ENCODE measurements at places on chromosomes 2 and 18.

- no peak for DNase-seq
Observed at GRCh38 chr2:228373191-228373590, 191.7 kb upstream of the SPHKAP start.

DNA sequence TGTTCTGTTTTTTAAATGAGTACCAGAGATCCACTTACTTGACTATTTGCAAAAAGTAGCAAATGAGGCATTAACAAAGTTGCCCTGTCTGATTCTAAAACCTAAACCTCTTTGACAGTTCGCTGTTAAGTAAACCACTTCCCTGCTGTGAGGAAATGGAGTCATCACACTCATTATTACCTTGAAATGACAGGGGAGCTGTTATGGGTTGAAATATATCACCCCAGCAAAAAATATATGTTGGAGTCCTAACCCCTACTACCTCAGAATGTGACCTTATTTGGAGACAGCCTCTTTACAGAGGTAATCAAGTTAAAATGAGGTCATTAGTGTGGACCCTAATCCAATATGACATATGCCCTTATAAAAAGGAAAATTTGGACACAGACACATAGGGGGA lies 36.1 kb downstream of the DHRS9 start:
- DNase-seq: no peak

- DNase-seq: peak; percentile 32
Observed at GRCh38 chr2:55616551-55617174, 759 bp downstream of the PPP4R3B start.

- no peak for DNase-seq
Observed at GRCh38 chr2:220871909-220872308, 700.2 kb downstream of the EPHA4 start.

- DNase-seq: no peak
Observed at GRCh38 chr2:64929333-64929732, 59.9 kb upstream of the SLC1A4 start.

DNA sequence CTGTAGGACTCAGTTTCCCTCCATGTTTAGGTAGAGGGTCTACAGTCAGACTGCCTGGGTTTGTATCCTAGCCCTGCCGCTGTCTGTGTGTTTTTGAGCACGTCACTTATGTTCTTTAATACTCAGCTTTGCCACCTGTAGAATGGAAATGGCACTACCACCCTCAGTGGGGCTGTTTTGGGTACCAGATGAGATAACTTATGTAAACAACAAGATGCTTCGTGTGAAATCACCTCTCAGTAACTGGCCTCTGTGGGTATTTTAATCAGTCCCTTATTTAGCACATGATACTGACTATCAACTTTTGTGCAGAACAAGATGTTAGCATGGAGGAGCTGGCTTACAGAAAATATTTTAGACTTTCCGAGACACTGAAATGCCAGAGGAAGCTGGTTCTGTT lies 296.0 kb downstream of the LRRTM1 start:
- DNase-seq: no peak

DNA sequence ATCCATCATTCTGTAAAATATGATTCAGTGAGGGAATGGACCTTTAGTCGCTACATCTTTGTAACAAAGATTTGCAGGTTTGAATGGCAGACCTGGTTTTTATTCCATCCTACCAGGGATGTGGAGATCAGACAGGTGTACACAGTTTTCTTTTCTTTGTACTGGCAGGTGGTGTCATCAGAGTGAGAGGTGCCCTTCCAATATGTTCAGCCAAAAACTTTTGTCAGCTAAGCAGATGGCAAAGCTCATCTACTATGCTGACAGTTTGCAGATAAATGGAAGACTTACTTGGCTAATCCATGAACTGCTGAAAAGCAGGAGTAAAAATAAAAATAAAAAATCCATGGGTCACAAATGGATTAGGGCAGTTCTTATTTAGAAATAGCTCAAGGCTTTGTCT lies 185.5 kb upstream of the DOK6 start:
- DNase-seq: no peak

- no peak for DNase-seq
Observed at GRCh38 chr2:10235099-10235908, 67.4 kb upstream of the HPCAL1 start.

DNA sequence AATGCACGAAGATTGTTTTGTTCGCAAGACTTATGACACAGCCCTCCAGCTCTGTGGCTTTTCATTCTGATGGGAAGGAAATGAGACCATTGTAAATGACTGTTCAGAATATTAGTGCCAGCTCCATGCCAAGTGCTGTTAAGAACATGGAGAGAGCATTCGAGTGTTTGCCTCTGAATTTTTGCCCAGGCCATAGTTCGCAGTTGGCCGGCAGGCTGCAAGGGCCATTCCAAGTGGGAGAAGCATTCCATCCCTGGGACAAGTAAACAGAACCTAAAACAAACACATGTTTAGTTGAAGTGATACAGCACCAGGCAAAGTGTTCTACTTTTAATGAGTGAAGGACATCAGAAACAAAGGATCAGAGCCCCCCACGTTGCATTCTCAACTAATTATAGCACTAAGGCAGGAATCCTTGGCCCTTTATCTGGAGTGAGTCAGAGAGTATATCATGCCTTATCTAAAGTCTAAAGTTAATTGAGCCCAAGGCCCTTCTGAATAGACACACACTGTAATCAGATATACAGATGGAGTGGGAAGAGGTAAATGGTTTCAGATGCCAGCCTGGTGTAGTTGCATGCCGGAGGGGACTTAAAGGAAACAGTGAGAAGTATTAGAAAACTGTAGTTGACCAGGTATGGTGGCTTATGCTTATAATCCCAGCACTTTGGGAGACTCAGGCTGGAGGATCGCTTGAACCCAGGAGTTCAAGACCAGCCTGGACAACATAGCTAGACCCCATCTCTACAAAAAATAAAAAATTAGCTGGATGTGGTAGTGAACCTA lies 53.3 kb downstream of the NEDD4L start:
- no peak for DNase-seq

DNA sequence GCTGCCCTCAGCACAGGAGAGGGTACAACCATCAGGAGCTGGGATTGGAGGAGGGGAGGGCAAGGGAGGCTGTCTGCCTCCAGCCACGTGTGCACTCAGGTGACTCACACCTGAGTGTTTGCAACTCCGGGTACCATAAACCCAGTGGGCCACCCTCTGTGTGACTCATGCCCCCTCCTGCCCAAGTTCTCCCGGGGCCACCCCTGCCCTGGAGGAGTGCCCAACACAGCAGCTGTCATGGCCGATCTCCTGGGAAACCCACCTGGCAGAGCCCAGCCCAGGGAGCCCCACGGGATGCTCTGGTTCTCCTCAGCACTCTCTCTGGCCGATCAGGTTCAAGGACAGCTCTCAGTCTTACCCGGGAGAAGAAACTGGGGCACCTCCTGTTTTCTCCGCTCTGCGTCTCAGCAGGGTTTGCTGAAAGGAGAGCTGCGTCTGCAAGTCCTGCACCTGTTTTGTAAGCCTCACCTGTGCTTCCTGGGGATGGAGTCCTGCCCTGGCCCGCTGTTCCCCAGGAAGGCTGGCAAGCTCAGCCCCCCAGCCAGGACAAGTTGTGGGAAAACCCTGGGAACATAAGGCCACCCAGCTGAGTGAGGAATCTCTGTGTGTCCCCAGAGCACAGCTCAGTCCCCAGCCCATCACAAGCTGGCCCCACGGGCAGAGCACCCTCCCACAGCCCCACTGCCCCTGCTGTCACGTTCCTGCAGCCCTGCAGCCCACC lies 44.0 kb upstream of the UBE2F start:
- no peak for DNase-seq

DNA sequence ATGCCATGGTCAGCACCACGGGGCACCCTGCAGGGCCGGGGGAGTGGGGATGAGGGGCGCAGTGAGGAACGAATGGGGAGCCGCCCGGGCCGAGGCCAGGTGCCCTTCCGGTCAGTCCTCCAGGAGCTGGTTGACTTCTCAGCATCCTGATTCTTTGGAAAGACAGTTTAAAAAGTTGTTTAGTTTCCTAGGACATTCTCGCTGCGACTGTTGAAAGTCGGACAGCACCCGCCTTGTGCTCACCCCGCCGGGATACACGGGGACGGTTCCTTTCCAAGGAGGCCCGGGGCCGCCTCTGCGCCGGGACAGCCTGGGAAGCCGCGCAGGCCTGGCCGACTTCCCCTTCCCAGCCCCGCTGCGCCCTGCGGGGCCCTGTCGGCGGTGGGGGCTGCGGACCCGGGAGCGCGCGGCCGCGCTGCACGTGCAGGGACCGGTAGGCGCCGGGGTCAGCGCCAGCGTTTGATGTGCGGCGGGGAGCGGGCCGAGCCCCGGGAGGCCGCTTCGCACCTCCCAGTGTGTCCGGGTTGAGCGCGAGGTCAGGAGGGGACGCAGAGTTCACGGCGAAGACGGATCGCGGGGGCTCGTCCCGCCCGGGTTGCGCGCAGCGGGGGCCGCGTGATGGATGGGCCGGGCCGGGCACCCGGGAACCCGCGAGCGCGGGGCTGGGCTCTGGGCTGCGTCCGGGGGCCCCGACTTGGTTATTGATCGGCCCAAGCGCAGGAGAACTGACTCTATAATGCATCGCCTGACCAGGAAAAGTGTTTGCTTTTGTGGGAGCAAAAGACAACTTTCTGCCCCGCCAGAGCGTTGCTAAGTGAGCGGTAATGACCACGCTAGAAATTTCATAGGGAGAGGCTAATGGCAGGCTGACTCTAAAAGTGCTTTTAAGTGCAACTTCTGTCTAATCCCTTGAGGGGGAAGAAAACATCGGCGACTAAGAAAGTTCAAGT lies 28.0 kb upstream of the SMIM21 start:
- no peak for DNase-seq

- DNase-seq: no peak
Observed at GRCh38 chr2:9646196-9647030, 15.6 kb upstream of the YWHAQ start.

GRCh38 chr2:221915926-221916325 lies 343.8 kb upstream of the EPHA4 start:
- DNase-seq: no peak

All from T-helper 9 cell (primary cell).